ENCODE measurements at places on chromosomes 5 and 9.
A peak's percentile ranks its signal among the peaks of the same experiment; 100 is the strongest.

DNA sequence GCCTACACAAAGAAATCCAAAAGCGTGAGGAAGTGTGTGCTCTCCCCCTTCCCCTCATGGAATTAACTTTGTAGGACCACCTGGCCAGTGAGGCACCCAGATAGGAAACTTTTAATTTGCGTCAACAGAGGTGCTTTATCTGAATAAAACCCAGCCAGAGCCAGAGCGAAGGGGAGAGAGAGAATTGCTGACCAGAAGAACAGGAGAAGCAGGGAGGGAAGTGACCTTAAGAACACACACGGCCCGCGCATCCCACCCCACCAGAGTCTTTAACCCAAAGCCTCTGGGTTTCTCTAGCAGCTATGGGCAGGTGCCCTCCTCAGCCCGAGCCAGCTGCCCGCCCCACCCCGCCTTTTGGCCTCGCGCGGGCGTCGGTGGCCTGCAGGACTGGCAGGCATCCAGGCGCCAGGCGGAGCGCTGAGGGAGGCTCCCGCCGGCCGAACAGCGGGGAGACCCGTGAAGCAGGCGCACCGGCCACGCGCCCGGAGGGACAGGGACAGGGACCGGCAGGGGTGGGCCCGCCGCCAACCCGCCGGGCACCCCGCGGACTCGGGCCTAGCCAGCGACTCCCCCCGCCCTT, 580 bp downstream of the ERAP1 start:
- DNase-seq = peak; percentile 78

GRCh38 chr5:66551338-66551737, 44.9 kb upstream of the MAST4 start:
- DNase-seq = no peak

DNA sequence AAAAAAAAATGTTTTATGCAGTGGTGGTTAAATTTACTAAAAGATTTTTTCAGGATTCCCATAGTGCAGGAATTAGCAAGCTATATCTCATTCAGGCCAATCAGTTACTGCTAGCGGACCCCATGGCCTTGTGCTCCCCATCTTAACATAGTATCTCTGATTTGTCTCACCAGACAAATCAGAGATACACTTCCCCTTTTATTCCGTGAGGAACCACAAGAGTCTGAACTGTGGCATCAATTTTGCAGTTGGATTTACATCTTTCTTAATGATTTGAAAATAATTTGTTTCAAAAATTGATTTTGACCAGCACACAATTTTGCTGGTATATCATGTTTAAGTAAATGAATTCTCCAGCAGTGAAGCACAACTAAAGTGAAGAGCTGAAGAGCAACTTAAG, 17.9 kb downstream of the ITGA1 start:
- DNase-seq = no peak

GRCh38 chr9:84123648-84124406, 143.2 kb downstream of the RMI1 start:
- no peak for DNase-seq

DNA sequence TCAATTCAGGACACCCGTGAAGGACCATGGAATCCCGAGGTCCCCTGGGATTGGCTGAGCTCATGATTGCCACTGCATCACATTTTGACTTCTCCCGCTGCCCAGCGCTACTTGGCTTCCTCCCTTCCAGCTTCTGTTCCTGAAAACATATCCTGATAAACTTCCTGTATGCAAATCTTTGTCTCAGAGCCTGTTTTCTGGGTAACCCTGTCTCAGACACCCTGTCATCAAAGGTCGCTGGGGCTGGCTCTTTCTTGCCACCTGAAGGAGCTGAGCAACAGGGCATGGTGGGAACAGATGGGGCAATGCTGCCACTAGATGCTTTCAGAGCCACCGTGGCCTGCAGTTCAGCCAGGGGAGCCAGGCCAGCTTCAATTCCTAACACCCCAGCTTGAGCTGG, 154.3 kb upstream of the TBC1D2 start:
- no peak for DNase-seq

GRCh38 chr5:143456952-143457547, 53.6 kb upstream of the NR3C1 start:
- DNase-seq = no peak

DNA sequence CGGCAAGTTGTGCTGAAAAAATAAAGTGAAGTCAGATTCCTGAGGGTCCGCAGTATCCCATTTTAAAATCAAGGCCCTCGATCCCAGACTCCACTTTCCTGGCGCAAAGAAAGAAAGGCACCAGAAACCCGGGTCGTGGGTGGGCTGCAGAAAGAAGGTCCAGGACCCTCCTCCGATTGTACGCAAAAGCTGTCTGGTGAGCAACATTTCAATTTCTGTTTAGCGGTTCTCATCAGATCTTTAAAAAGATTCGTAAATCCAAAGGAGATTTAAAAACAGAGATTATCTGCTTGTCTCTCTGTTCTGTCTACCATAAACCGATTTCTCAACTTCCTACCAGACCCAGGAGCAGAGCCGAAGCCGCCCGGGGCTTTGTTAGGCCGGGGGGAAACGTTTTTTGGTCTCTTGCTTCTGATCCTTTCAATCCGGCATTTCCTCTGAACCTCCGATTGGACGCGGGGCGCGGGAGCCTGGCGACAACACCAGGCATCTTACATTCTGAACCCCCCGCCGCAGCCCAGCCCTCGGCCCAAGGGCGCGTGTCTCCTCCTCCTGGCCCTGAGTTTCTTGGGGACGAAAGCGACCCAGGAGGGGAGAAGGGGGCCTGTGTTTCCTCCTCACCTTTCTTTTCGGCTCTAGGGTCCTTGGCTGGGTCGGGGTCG, 746 bp downstream of the NKX2-5 start:
- no peak for DNase-seq

DNA sequence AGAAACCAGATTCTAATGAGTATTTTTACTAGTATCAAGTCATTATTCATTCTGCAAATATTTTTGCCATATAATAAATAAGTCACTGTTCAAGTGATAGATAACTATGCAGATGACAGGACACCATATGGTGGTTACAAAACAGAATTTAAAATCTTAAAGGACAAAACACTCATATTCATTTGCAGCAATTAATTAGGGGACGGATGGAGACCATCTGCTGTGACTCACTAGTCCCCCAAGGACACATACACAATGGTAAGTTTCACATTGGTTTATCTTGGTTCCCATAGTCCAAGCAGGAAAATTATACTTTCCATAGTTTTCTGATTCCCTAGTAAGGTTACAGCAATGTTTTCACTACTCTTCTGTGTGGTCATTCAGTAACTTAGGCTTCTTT, 28.4 kb upstream of the SPATA31C2 start:
- DNase-seq = no peak

DNA sequence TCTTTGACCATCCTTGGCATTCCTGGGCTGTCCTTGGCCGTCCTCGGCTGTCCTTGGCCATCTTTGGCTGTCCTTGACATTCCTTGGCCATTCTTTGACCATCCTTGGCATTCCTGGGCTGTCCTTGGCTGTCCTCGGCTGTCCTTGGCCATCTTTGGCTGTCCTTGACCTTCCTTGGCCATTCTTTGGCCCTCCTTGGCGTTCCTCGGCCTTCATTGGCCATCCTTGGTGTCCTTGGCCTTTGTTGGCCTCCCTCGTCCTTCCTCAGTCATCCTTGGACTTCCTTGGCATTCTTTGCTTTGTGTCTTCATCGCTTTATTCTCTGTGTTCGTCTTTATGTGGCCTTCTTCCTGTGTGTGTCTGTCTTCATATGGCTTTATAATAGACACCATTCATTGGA, 20.7 kb downstream of the NDUFS6 start:
- DNase-seq = no peak

DNA sequence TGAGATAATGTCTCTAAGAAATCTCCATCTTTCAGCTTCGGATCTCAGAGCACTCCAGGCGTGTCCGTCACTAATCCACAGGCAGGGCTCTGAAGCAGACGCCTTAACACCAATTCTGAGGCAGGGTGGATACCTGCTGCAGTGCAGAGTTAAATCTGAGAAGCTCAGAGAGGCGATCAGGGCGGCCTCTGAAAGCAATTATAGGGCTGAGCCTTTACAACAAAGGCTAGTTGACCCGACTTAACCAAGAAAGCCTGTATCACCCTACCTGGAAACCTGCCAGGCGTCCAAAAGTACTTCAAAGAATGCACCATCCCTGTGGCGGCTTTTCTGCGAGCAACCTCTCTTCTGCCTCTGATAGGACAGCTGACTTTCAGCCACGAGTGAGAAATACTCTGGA, 134.8 kb upstream of the MSX2 start:
- DNase-seq = no peak

Measured in Karpas-422 (cell line).